Right lung (tissue), 10 donors: ENCODE measurements at places on chromosomes 11 and 22. TPM values are rescaled to one million over a fixed set of nuclear protein-coding genes. Genes with fewer than 3 reads are reported as not detected.

The TBX1 gene
- polyA plus RNA-seq: 11.1 TPM

The NPTXR gene
- polyA plus RNA-seq: 11.3 TPM

The TREH gene
- polyA plus RNA-seq: 0.27 TPM

The THRSP gene
- 0.40 TPM for polyA plus RNA-seq

The MIAT gene
- 1.8 TPM for polyA plus RNA-seq

The ACTN3 gene
- polyA plus RNA-seq: not detected

The NPAS4 gene
- polyA plus RNA-seq: 0.14 TPM

The TMX2 gene
- polyA plus RNA-seq: 98.6 TPM

The OR51B5 gene
- 0.27 TPM for polyA plus RNA-seq

The CPT1B gene
- 12.1 TPM for polyA plus RNA-seq

The POTEH gene
- polyA plus RNA-seq: not detected

The HBD gene
- 0.76 TPM for polyA plus RNA-seq

The TUBA8 gene
- 3.1 TPM for polyA plus RNA-seq

The OR56A4 gene
- not detected for polyA plus RNA-seq

The PAAF1 gene
- polyA plus RNA-seq: 35.2 TPM

The PRAME gene
- polyA plus RNA-seq: not detected

The PHLDA2 gene
- polyA plus RNA-seq: 0.19 TPM

The CEP126 gene
- 18.3 TPM for polyA plus RNA-seq

The PHOX2A gene
- 0.20 TPM for polyA plus RNA-seq

The SCN3B gene
- polyA plus RNA-seq: 4.1 TPM

The OR51B4 gene
- 0.72 TPM for polyA plus RNA-seq

The BDNF gene
- polyA plus RNA-seq: 0.30 TPM

The GLB1L2 gene
- polyA plus RNA-seq: 4.8 TPM

The KCNJ1 gene
- 0.12 TPM for polyA plus RNA-seq

The WT1 gene
- polyA plus RNA-seq: 0.35 TPM

The OR2AG2 gene
- polyA plus RNA-seq: not detected

The OR5L2 gene
- not detected for polyA plus RNA-seq

The CDK2AP2 gene
- polyA plus RNA-seq: 48.9 TPM

The RIMBP3C gene
- polyA plus RNA-seq: 0.09 TPM

The ASCL2 gene
- polyA plus RNA-seq: 0.79 TPM

The TRIM34 gene
- 27.9 TPM for polyA plus RNA-seq

The CDC42EP2 gene
- polyA plus RNA-seq: 7.7 TPM

The RFPL3 gene
- not detected for polyA plus RNA-seq

The MMP7 gene
- 0.84 TPM for polyA plus RNA-seq

The SMPD1 gene
- polyA plus RNA-seq: 28.7 TPM

The SIAE gene
- 15.4 TPM for polyA plus RNA-seq

The TSGA10IP gene
- 0.31 TPM for polyA plus RNA-seq

The MPEG1 gene
- 14.7 TPM for polyA plus RNA-seq
